ENCODE measurements at places on chromosomes 7 and 10. TPM values are rescaled to one million over a fixed set of nuclear protein-coding genes. Genes with fewer than 3 reads are reported as not detected.

Gene LEP
- not detected for total RNA-seq

Gene POM121L12
- not detected for total RNA-seq

Gene ACADSB
- 5.6 TPM for total RNA-seq

Gene SSMEM1
- not detected for total RNA-seq

Gene UCMA
- not detected for total RNA-seq

Gene RHEB
- total RNA-seq = 153 TPM

Gene SFRP5
- 2.7 TPM for total RNA-seq

Gene GRIFIN
- not detected for total RNA-seq

Gene SMKR1
- 10.4 TPM for total RNA-seq

Gene NSUN5
- total RNA-seq = 60.0 TPM

Gene UBE3C
- 67.4 TPM for total RNA-seq

Gene KLHL7
- 25.0 TPM for total RNA-seq

Gene GSTO1
- 295 TPM for total RNA-seq

Gene ATOH7
- 0.10 TPM for total RNA-seq

Gene ASB10
- total RNA-seq = not detected

Gene FKBP14
- total RNA-seq = 8.8 TPM

Gene OR6B1
- total RNA-seq = not detected

Gene HTR5A
- not detected for total RNA-seq

Gene STK31
- 0.71 TPM for total RNA-seq

Gene LRIT2
- total RNA-seq = not detected

Gene SEMA3C
- total RNA-seq = 75.5 TPM

Gene PLPP4
- 0.15 TPM for total RNA-seq

Gene TIMM23B
- 15.6 TPM for total RNA-seq

Gene BHLHA15
- 0.50 TPM for total RNA-seq

Gene NXPH1
- not detected for total RNA-seq

Gene MMD2
- not detected for total RNA-seq

Gene ADAP1
- 4.0 TPM for total RNA-seq

Gene PIP
- total RNA-seq = 0.64 TPM

Gene AGK
- 28.7 TPM for total RNA-seq

Gene TRIM74
- total RNA-seq = 0.55 TPM

Gene PRSS37
- not detected for total RNA-seq

Gene CYP3A7
- total RNA-seq = not detected
